ENCODE measurements at places on chromosomes 13 and 19.

- DNase-seq: peak; percentile 58
Observed at GRCh38 chr13:58165617-58166016, 534.1 kb downstream of the PCDH17 start.

- DNase-seq: peak; percentile 16
Observed at GRCh38 chr13:104701591-104701990, 1635.4 kb upstream of the SLC10A2 start.

DNA sequence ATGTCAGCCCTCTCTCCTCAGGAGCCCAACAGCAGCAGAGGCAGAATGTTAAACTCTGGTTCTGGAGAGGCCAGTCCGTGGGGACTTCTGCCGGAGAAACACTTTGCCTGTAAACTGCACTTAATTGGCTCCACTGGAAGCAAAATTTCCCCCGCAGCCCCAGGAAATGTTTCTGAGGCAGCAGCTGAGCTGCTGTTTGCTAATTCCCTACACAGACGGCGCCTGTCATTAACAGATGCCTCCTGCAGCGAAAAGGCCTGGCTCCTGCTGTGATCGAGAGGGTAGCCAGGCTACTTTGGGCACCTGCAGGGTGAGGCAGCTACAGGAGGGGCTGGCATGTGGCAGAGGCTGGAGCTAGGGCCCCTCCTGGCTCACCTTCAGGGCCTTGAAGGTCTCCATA, 5.2 kb upstream of the TM6SF2 start:
- DNase-seq: peak; percentile 79

GRCh38 chr13:43880214-43880855, 631 bp downstream of the LACC1 start:
- DNase-seq: peak; percentile 3
